Endothelial cell of coronary artery (primary cell): ENCODE measurements at places on chromosomes 2 and 18. TPM values are rescaled to one million over a fixed set of nuclear protein-coding genes. Genes with fewer than 3 reads are reported as not detected.

The UCN gene
- total RNA-seq = 0.09 and 0.19 TPM in 2 replicates

The MOGAT1 gene
- total RNA-seq = not detected in 2 replicates

The GKN2 gene
- 0.18 TPM in 1 of 2 replicates, not detected in the other for total RNA-seq

The UGT1A5 gene
- not detected in 2 replicates for total RNA-seq

The REG3A gene
- not detected in 2 replicates for total RNA-seq

The PJVK gene
- total RNA-seq = 0.54 and 0.66 TPM in 2 replicates

The WDR35 gene
- total RNA-seq = 11.5 and 14.2 TPM in 2 replicates

The POTEE gene
- 0.09 and 0.19 TPM in 2 replicates for total RNA-seq

The LHCGR gene
- not detected in 2 replicates for total RNA-seq

The TEKT4 gene
- not detected in 2 replicates for total RNA-seq

The PRKAG3 gene
- not detected in 2 replicates for total RNA-seq

The FSIP2 gene
- 0.27 and 0.38 TPM in 2 replicates for total RNA-seq

The LDAH gene
- 17.3 and 17.6 TPM in 2 replicates for total RNA-seq

The SCN3A gene
- total RNA-seq = 0.09 TPM in 1 of 2 replicates, not detected in the other

The CCDC195 gene
- total RNA-seq = not detected in 2 replicates

The CREG2 gene
- total RNA-seq = under 0.01 and 0.72 TPM in 2 replicates

The CDK15 gene
- total RNA-seq = not detected in 2 replicates

The ASXL3 gene
- total RNA-seq = 0.18 TPM in 1 of 2 replicates, not detected in the other

The APOB gene
- total RNA-seq = 0.27 and 0.28 TPM in 2 replicates

The MRO gene
- not detected in 2 replicates for total RNA-seq

The RFX8 gene
- total RNA-seq = 0.28 and 0.81 TPM in 2 replicates

The YWHAQ gene
- total RNA-seq = 225 and 252 TPM in 2 replicates

The SAG gene
- total RNA-seq = not detected in 2 replicates

The CCDC74B gene
- 0.72 and 0.85 TPM in 2 replicates for total RNA-seq

The YPEL5 gene
- total RNA-seq = 63.0 and 75.1 TPM in 2 replicates

The ADAM23 gene
- 17.4 and 18.4 TPM in 2 replicates for total RNA-seq

The CXXC1 gene
- total RNA-seq = 45.2 and 52.8 TPM in 2 replicates

The ASB18 gene
- not detected in 2 replicates for total RNA-seq

The TLX2 gene
- total RNA-seq = not detected in 2 replicates

The CYP27A1 gene
- 5.8 and 8.6 TPM in 2 replicates for total RNA-seq

The TTLL4 gene
- total RNA-seq = 5.6 and 8.7 TPM in 2 replicates

The GREB1 gene
- 0.09 TPM in 2 replicates for total RNA-seq

The G6PC2 gene
- not detected in 2 replicates for total RNA-seq

The TFCP2L1 gene
- total RNA-seq = under 0.01 TPM in 1 of 2 replicates, not detected in the other

The POTEC gene
- not detected in 2 replicates for total RNA-seq

The FBXO41 gene
- total RNA-seq = 0.56 and 0.72 TPM in 2 replicates

The PLGLB2 gene
- total RNA-seq = 0.72 and 1.3 TPM in 2 replicates

The CTAGE1 gene
- total RNA-seq = 0.09 TPM in 1 of 2 replicates, not detected in the other
